Mesangial cell (primary cell): ENCODE measurements at places on chromosomes 6 and 20. TPM values are rescaled to one million over a fixed set of nuclear protein-coding genes. Genes with fewer than 3 reads are reported as not detected.

The ME1 gene
- 7.6 and 14.3 TPM in 2 replicates for total RNA-seq

The RNF144B gene
- 2.1 and 13.2 TPM in 2 replicates for total RNA-seq

The TFAP2C gene
- total RNA-seq: 0.13 and 1.5 TPM in 2 replicates

The JPH2 gene
- 0.33 and 1.9 TPM in 2 replicates for total RNA-seq

The CEP162 gene
- total RNA-seq: 1.0 and 2.3 TPM in 2 replicates

The PAX1 gene
- not detected in 2 replicates for total RNA-seq

The TCP11 gene
- 0.16 and 0.63 TPM in 2 replicates for total RNA-seq

The SLC17A3 gene
- total RNA-seq: 0.89 TPM in 1 of 2 replicates, not detected in the other

The OVOL2 gene
- not detected in 2 replicates for total RNA-seq

The C6orf15 gene
- total RNA-seq: 0.13 and 2.0 TPM in 2 replicates

The TTK gene
- 1.4 and 34.1 TPM in 2 replicates for total RNA-seq

The GNAS-AS1 gene
- 0.63 and 1.3 TPM in 2 replicates for total RNA-seq

The PRKN gene
- total RNA-seq: 0.49 and 4.4 TPM in 2 replicates

The ZNF391 gene
- total RNA-seq: 0.81 and 1.9 TPM in 2 replicates

The STMN3 gene
- 20.7 and 69.0 TPM in 2 replicates for total RNA-seq

The SLC44A4 gene
- total RNA-seq: 1.9 TPM in 1 of 2 replicates, not detected in the other

The ELOVL2 gene
- total RNA-seq: under 0.01 and 1.3 TPM in 2 replicates

The HLA-B gene
- total RNA-seq: 50.8 and 163 TPM in 2 replicates

The EBF4 gene
- 0.98 and 7.2 TPM in 2 replicates for total RNA-seq

The HAO1 gene
- not detected in 2 replicates for total RNA-seq

The RIPOR2 gene
- total RNA-seq: 0.16 and 0.76 TPM in 2 replicates

The C20orf141 gene
- total RNA-seq: 0.76 TPM in 1 of 2 replicates, not detected in the other

The TOX2 gene
- total RNA-seq: 5.1 and 6.6 TPM in 2 replicates

The SLC26A8 gene
- total RNA-seq: 0.49 TPM in 1 of 2 replicates, not detected in the other

The SERPINB6 gene
- 79.0 and 111 TPM in 2 replicates for total RNA-seq

The RSPO3 gene
- total RNA-seq: 0.16 and 0.25 TPM in 2 replicates

The TINAG gene
- 0.16 and 4.6 TPM in 2 replicates for total RNA-seq

The TMC2 gene
- total RNA-seq: not detected in 2 replicates

The PKIB gene
- total RNA-seq: 15.2 and 18.0 TPM in 2 replicates

The ALDH8A1 gene
- 0.51 TPM in 1 of 2 replicates, not detected in the other for total RNA-seq

The POM121L2 gene
- total RNA-seq: not detected in 2 replicates

The SLC24A3 gene
- total RNA-seq: 0.16 and 0.76 TPM in 2 replicates

The SNAP25 gene
- 1.9 and 2.0 TPM in 2 replicates for total RNA-seq

The MUCL3 gene
- total RNA-seq: not detected in 2 replicates

The HNF4A gene
- not detected in 2 replicates for total RNA-seq

The TREML2 gene
- total RNA-seq: not detected in 2 replicates

The SLC22A7 gene
- total RNA-seq: not detected in 2 replicates

The PLN gene
- total RNA-seq: 0.13 and 0.16 TPM in 2 replicates

The KIAA0408 gene
- total RNA-seq: 0.63 and 0.98 TPM in 2 replicates

The TMEM217 gene
- total RNA-seq: 0.89 and 2.1 TPM in 2 replicates

The PTPN1 gene
- 36.7 and 51.5 TPM in 2 replicates for total RNA-seq

The BPIFA1 gene
- not detected in 2 replicates for total RNA-seq

The CTNNBL1 gene
- total RNA-seq: 21.3 and 27.9 TPM in 2 replicates

The SMPD2 gene
- 10.3 and 13.5 TPM in 2 replicates for total RNA-seq

The CNKSR3 gene
- 4.7 and 16.0 TPM in 2 replicates for total RNA-seq

The PRDM13 gene
- not detected in 2 replicates for total RNA-seq

The RNASET2 gene
- 39.4 and 133 TPM in 2 replicates for total RNA-seq

The CALHM6 gene
- 1.6 and 2.6 TPM in 2 replicates for total RNA-seq

The RIPPLY2 gene
- total RNA-seq: not detected in 2 replicates

The HMGCLL1 gene
- 0.33 and 3.0 TPM in 2 replicates for total RNA-seq

The TMEM239 gene
- total RNA-seq: not detected in 2 replicates

The SPATS1 gene
- not detected in 2 replicates for total RNA-seq

The LSM14B gene
- total RNA-seq: 22.1 and 27.5 TPM in 2 replicates
